Activated T-helper 17 cell treated with anti-CD3 and anti-CD28 coated beads, Interleukin-2, amount 50 U/mL, for 72 hours (primary cell): ENCODE measurements at places on chromosomes 13 and 19.
A peak's percentile ranks its signal among the peaks of the same experiment; 100 is the strongest.

DNA sequence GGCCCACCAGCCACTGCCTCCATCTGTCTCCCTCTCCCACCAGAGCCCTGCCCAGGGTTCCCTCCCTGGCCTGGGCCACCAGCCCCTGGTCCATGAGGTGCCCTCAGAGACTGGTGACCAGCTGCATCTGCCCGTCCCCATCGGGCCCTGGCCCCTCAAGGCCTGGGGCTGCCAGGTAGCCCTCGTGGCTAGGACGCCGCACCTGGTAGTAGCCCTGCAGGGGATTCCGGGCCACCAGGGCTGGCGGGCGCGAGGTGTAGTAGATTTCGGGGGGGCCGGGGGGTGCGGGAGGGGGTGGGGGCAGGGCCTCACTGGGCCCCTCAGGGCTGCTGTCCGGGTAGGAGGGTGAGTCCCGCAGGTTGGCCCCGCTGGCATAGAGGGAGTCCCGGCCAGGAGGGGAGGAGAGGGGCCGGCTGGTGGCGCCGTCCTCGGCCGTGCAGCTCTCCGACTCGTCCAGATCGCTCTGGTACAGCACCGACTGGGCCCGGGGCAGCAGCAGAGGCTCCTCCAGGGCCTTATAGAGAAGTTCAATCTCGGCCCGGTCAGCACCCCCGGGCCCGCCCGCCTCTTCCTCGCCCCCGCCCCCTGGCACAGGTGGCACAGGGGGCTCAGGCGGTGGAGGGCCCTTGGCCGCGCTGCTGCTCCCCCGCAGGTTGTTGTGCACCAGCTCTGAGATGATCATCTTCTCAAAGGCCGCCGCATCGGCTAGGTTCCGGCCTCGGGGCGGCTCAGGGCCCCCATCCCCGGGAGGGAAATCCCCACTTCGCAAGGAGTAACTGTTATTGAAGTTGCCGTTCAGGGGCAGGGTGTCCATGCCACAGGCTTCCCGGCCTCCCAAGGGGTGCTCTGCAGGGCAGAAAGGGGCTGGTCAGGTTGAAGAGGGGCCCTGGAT is 14.6 kb upstream of the ASF1B start:
- no peak for ATAC-seq

DNA sequence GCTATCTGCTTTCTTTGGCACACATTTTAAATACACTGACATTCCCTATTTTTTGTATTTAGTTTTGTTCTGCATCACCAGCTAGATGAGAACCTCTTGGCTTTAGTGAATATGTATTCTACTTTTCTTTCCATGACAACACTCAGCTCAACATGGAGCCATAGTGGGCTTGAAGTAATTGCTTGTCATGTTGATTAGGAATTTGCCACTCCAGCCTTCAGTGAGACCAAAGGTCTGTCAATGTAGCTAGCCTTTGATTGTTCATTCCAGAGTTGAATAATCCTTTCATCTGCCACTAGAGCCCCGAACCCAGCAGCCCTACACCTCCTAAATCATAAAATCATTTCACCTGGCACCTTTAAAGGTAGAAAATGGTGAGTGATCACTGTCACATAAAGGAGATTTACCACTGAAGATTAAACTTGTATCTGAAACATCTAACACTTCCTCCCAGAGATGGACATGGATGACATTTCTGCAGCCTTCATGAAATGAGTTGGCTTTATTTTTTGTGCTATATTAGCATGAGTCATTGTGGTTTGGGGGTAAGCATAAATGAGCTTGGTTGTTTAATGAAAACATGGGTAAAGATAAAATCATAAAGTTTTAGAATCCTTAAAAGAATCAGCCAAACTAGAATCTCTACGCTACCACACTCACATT is 29.2 kb upstream of the GARRE1 start:
- peak; percentile 62 for ATAC-seq

DNA sequence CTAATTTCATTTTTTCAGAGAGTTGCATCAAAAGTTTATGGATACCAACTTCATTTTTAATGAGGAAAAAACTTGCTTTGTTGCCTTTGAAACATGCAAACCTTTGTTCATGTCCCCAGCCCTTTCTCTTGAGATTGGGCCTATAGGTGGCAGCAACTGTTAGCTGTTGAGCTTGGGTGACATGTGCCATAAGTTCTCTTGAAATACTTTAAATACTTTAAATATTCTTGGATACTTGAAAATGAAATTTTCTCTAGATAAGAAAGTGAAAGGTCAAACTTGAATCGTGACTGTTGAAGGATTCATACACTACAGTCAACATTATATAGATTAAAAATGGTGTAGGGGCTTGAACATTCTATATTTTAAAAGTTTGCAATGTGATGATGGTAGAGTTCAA is 294.9 kb downstream of the NDFIP2 start:
- ATAC-seq, result no peak

DNA sequence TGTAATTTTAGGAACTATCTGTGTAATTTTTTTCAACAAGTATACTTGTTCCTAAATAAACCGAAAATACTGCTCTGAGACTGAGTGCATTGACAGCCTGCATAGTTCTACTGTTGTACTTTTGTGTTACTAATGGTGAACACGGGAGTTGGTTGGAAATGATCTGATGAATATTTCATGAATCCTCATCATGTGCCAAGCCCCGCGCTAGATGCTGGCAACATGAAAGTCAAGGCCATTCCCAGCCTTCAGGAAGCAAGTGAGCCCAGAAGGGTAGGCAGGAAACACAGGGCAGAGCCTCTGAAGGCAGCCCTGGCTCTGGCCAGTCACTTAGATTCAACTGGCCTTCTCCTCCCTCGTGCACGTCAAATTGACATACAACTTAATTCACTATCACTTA is 106.1 kb downstream of the ABCC4 start:
- no peak for ATAC-seq

- peak; percentile 6 for ATAC-seq
Measured at GRCh38 chr13:42875475-42876269, 94.3 kb downstream of the FAM216B start.

DNA sequence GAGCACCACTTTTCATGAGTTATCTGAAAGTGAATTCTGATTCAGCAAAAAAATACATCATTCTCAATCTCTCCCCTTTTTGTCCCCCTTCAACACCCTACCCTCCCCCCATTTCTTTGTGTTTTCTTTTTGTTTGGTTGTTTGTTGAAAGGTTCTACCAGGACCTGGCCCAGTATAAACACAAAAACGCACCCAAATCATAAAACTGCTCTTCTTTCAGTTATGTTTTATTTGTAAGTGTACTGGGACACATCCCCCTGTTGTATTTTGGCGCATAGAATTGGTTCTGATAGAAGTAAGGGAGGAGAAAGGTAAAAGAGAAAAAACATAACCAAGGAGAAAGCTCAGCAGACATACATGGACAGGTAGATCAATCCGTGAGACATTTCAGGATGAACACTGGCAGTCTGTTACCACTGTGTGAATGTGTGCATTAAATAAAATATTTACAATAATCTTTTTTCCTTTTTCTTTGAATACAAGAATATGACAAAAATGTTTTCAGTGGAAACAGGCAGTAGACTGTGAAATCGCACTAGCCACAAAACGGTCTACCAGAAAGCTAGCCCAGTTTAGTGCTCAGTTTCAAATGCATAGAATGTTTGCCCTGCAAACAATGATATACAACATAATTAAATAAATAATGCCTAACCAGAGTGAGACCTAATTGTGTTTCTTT is 4.2 kb downstream of the POU4F1 start:
- ATAC-seq, result no peak

GRCh38 chr13:30712536-30713532 is 22.5 kb upstream of the ALOX5AP start:
- ATAC-seq, result peak; percentile 33

- ATAC-seq, result no peak
Measured at GRCh38 chr19:49497047-49497788, 984 bp downstream of the RPS11 start.

DNA sequence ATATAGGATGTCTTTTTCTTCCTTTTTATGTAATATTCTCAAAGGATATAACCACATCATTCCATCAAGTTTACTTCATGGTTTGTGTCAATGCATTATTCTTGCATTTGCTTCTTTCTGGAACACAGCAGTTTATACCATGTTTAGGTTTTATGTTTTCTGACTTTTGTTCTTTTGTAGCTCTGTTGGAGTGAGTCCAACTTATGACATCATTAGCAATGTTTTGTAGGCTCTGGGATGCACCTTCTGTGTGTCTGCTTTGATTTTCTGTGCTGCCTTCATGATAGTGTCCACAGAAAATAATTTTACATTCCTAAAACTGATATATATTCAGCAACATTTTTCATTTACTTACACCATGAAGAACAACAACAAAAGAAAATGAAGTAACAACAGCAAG is 68.9 kb downstream of the SHISA2 start:
- ATAC-seq, result no peak

DNA sequence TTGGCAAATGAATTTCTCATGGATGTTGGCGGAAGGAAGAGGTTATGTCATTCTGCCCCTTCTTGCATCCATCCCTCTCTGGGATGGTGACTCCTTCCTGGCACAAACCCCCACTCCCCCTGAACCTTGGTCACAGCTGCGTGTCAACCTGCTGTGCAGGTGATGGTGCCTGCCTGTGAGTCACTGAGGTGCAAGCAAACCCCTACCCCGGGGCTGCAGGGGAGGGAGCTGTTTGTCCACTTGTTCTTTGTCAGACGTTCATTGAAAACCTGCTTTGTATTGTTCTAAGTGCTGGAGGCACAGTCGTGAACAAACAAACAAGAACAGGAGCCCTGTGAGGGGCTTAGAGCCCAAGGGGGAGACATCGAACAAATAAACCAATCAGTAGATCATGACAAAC is 2.0 kb upstream of the GAPDHS start:
- no peak for ATAC-seq

GRCh38 chr19:58059003-58059670 is at the start of gene ZNF135:
Gene ZNF135, plus strand, starts transcription at chr19:58059282. Its CDS starts 721 bp downstream, at chr19:58060003.
- ATAC-seq, result peak; percentile 78

- ATAC-seq, result no peak
Measured at GRCh38 chr19:50003254-50003788, 21.9 kb downstream of the VRK3 start.

- ATAC-seq, result no peak
Measured at GRCh38 chr13:45482571-45483173, 17.9 kb downstream of the COG3 start.

- ATAC-seq, result no peak
Measured at GRCh38 chr19:4517451-4518057, 732 bp downstream of the PLIN4 start.

GRCh38 chr13:105814219-105814901 is 721.1 kb downstream of the EFNB2 start:
- no peak for ATAC-seq

- no peak for ATAC-seq
Measured at GRCh38 chr19:42028304-42029216, 34.5 kb upstream of the ATP1A3 start.

DNA sequence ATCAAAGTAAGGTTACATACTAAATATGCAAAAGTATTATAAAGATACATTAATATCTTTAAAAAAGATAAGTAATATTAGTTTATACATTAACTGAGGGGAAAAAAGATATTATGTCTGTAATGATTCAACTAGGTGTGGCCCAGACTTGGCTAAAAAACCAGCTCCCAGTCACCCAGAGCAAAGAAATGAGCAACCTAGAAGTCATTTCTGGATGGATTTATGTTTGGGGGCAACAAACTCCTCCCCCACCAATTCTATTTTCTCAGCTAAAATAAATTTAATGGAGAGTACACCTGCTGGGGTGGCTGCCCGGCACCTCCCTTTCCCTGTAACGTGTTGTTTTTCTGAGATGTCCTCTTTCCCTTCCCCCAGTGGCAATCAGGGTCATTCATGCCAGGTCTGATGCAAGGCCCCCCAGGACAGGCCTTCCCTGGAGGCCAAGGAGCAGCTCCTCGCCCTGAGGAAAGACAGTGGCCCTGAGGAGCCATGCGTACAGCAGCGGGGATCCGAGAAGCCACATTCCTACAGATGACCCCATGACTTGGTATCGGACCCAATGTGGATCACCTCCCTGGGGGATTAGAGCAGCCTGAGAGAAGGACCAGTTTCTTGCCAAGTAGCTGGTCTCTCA is 78.6 kb upstream of the DOCK9 start:
- no peak for ATAC-seq

GRCh38 chr13:102721800-102722231 is 27.0 kb upstream of the METTL21C start:
- no peak for ATAC-seq

GRCh38 chr19:46728208-46728607 is 11.3 kb upstream of the PRKD2 start:
- no peak for ATAC-seq

DNA sequence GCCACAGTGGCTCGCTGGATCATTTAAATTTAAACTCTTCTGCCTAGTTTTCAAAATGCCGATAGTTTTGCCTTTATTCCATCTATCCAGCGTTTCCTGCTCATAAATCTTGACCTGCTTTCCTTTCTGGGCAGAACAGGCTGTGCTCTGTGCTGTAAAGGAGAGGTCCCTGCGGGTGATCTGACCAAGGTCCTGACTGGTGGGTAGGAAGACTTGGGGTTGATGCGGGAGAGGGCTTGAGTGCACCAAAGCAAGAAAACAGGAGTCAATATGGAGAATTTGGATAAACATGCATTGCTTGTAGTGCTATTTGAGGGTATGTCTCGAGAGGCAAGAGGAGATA is 533.6 kb downstream of the MYO16 start:
- ATAC-seq, result no peak

DNA sequence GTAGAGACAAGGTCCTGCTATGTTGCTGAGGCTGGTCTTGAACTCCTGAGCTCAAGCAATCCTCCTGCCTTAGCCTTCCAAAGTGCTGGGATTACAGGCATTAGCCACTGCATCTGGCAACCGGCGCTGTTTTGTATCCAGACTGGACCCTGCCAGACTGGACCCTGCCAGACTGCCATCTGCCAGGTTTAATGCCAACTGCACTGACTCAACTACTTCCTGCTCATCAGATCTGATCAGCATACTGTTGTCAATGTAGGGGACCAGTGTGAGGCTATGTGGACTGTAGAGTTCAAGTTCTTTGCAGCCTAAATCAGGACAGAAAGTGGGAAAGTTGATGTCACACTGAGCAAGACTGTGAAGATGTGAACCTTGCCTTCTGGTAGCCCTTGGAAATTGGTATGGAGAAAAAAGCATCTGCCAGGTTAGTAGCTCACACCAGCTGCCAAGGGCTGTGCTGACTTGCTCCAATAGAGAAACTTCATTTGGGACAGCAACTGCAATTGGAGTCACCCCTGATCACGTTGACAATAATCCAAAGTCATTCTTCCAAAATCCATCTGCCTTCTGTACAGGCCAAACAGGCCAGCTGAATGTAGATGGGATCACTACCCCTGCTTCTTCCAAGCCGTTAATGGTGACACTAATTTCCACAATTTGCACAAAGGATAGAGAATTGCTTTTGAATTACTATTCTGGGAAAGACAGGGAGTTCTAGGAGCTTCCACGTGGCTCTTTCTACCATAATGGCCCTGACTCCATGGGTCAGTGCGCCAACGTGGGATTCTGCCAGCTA is 36.8 kb upstream of the ATP1A3 start:
- ATAC-seq, result no peak

- ATAC-seq, result no peak
Measured at GRCh38 chr13:100112186-100112838, 23.4 kb downstream of the PCCA start.

- ATAC-seq, result peak; percentile 81
Measured at GRCh38 chr19:35509861-35510625, 3.4 kb downstream of the DMKN start.
